ENCODE measurements at places on chromosomes 7 and 10. TPM values are rescaled to one million over a fixed set of nuclear protein-coding genes. Genes with fewer than 3 reads are reported as not detected.

The ZNF92 gene
- total RNA-seq = 9.2 TPM

DNA sequence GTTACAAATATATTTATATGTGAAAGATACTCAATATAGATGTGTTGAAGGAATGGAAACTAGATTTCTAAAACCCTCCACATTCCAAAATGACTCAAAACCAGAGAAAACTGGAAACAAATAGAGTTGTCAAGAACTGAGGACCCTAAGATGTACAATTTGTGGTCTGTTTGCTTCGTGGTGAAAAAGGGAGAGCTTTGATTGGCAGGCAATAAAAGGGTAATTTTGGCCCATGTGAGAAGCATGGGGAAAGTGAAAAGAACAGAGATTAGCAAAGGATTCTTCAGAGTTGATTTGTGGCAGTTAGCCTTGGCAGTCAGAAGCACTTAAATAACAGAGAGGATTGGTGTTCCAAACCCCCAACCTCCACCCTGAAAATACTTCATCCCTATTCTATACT is 37.1 kb upstream of the DKK1 start:
- no peak for DNase-seq

DNA sequence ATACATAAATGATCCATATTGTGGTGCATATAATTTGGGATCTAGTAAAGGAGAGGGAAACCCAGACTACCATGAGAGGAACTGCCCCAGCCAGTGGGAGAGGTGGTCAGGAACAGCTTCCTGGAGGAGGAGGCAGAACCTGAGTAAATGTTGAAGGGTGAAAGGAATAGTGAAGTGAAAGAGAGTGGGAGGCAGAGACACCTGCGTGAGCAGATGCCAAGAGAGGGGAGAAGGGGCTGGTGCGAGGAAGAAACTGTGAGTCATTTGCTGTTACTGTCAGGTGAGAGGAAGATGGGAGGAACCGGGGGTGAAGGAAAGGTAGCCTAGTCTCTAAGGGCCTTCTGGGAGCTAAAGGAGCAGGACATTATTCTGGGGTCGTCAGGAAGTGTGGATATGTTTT is 294.8 kb downstream of the GRID1 start:
- DNase-seq = no peak

The SEC23IP gene
- total RNA-seq = 83.1 TPM

DNA sequence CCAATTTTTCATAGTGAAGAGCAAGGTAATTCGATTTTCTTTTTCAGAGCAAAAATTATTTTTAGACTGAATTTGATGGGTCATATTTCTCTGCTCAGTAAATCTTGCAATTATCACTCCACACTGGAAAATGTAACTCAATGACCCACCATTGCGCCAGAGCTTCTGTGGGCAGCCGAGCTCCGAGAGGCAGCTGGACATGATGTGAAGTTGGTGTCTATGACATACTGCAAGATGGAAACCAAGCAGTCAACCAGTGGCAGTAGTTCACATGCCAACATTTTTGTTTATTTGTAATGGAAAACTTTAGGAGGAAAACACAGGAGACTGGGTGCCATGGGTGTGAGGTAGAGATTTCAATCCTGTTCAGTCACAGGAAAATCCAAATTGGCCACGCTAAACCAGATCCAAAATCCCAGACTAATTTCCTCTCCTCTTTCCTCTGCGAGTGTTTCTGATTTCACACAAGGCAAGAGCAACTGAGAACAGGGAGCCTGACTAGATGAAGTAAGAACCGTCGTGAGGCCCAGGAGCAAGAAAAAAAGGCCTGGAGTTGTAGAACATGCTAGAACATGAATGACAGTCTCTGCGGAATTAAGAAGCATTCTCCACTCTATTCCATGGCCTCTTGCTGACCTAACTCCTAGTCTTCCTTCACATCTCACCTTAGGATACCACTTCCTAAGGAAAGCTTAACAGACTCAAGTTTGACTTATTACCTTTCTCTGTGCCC is 39.3 kb downstream of the CALD1 start:
- no peak for DNase-seq

DNA sequence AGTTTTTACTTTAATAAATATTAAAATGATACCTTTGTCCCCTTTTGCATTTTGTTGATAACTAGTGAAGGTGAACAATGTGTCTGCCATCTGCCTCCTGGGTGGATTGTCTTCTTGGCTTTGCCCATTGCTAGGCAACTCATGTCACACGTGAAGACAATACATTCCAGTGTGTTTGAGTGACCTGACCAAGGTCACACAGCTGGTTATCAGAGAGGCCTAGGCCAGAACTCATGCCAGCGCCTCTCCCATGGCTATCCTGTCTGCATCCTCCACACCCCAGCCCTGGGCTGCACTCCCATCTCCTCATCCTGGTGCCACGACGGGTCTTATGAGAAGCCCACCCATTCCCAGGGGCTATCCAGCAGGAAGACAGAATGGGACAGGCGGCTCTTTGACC is 108.7 kb downstream of the PLCE1 start:
- no peak for DNase-seq

- no peak for DNase-seq
Observed at GRCh38 chr7:150668472-150668911, 17.0 kb upstream of the GIMAP2 start.

- no peak for DNase-seq
Observed at GRCh38 chr10:129471447-129472175, 4.6 kb downstream of the MGMT start.

Data from endothelial cell of umbilical vein (primary cell).